ENCODE measurements at places on chromosomes 7 and 10.

- DNase-seq: no peak
Measured at GRCh38 chr10:96524741-96525140, 11.0 kb upstream of the TLL2 start.

DNA sequence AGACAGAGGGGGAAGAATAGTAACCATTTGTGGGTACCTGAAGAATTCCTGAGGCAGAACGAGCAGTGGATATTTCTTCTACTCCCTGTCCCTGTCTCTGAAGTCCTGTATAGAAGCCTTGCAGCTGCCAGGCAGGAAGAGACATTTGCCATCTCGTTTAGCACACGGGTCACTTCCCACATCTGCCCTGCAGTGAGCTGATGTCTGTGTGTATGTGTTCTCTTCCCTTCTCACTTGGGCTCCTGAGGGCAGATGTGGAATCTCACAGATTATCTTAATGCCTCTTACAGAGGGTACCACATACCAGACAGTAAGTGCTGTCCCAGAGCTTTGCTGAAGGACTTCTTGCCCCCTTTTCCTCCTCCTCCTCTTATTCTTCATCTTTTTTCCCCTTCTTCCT, 14.1 kb upstream of the TRPV6 start:
- no peak for DNase-seq

DNA sequence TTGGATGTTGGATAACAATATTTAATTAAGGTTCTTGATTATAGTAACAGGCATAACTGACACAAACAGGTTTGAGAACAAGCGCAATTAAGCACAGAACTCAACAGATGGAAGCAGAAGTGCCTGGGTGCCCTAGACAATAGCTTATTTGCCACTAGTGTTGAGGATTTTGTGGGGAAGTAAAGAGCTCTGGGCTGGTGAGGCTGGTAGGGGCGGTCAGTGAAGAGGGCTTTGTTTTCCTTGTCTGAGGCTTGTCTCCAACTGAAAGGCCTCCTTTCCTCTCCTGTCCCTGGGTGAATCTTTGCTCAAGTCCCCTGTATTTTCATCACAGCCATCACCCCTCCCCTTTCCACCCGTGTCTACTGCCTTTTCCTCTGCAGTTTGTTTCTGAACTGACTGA, 104.6 kb downstream of the KAT6B start:
- DNase-seq: no peak

DNA sequence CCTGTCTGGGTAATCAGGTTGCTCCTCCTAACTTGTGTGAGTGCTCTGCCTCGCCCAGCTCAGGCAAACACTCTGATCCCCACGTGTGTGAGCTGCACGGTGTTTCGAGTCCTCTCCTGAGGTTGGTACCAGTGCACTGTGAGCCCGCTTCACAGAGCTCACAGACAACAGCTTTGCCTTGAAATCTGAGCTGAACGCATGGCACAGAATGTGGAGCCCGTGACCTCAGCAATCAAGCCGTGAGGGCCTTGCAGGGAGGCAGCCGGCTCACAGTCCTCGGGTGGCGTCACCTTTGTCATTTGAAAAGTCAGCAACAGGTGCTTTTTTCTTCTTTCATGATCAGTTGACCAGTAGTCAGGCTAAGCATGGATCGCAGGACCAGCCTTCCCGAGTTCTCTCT, 60.2 kb upstream of the ADGRA1 start:
- DNase-seq: no peak

GRCh38 chr10:98427011-98427515, 12.1 kb upstream of the PYROXD2 start:
- no peak for DNase-seq

GRCh38 chr10:76111986-76112825, 680.8 kb downstream of the LRMDA start:
- no peak for DNase-seq

DNA sequence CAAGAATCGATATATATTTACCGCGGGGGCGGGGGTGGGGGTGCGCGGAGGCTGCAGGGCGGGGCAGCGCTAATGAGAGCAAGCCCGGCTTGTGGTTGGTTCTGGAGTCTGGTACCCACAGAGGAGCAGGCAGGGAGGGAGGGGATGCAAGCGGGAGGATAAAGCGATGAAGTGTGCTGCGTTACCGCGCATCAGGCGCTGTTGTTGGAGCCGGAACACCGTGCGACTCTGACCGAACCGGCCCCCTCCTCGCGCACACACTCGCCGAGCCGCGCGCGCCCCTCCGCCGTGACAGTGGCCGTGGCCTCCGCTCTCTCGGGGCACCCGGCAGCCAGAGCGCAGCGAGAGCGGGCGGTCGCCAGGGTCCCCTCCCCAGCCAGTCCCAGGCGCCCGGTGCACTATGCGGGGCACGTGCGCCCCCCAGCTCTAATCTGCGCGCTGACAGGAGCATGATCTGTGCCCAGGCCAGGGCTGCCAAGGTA, at the start of gene HECW1:
TSS of gene HECW1 (plus strand) at position 189 of the 482 bp plus-strand sequence. CDS start 131,259 bp downstream, outside the sequence.
- no peak for DNase-seq

- no peak for DNase-seq
Measured at GRCh38 chr7:131010029-131010716, 276.2 kb upstream of the KLF14 start.

GRCh38 chr7:5425507-5426225, 2.0 kb upstream of the TNRC18 start:
- no peak for DNase-seq

DNA sequence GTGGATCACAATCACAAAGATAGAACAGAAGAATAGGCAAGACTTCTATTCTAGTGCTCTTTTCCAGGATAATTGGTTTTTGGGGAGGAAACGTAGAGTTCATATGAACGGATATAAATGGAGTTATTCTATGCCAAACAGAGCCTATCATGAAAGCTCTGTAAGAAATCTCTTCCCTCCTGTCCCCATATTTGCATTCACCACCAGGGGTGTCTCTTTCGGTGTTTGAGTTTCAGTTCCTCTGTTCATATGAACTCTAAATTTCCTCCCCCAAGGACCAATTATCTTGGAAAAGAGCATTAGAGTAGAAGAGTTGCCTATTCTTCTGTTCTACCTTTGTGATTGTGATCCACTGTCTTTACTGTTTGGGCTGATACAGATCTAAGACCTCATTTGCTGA, 48.3 kb upstream of the CDC14C start:
- no peak for DNase-seq

- no peak for DNase-seq
Measured at GRCh38 chr10:99357691-99358090, 28.5 kb downstream of the CNNM1 start.

GRCh38 chr10:98041352-98042043, 11.1 kb upstream of the CRTAC1 start:
- peak; percentile 6 for DNase-seq

DNA sequence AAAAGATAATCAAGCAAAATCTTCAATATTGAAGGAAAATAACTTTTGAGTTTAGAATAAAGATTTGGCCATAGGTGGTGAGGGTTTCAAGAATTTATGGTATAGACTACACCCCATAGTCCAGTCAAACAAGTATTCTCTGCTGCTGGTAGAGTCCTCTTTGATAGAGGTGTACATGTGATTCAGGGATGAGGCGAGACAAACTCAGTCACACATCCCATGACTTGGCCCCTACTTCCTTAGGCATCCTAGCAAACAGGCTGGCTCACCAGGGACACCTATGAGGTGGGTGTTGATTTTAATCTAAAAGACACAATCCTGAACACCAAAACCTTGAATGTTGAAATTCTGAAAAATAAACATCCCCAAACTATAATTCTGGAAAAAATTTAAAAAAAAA, 78.1 kb upstream of the SLC25A13 start:
- no peak for DNase-seq

- no peak for DNase-seq
Measured at GRCh38 chr10:53765311-53765710, 992.7 kb upstream of the MBL2 start.

DNA sequence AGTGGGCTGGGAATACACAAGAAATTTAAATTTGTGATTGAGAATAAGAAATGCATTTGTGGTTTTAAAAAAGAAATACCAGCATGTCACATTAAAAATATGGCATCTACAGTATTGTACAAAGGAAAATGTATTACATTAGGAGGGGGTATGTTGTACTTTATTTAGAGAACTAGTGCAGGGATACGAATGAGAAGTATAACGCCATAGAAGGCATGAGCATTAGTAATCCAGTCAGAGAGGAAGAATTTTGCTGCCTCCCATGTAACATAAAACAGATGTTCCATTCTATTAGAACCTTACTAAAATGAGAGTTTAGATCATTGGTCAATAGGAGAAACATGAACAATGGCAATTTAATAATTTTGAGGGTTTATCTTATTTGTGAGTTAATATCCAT, 182.2 kb downstream of the ADK start:
- no peak for DNase-seq

DNA sequence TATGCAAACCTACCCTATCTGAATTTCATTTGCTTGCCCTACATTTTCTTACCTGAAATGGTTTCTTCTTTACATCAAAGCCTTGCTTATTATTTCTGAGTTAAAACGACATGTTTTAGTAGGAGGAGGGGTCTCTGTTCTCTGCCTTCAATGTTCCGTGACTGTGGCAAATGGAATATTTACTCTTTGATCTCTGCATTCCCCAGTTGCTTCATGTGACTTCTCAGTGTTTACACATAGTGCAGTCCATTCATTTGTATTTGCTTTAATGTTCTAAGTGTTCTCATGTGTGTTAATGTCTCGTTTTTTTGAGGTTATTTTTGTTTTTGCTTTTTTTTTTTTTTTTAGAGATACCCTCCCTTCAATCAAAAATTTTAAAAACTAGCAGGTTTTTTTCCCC, 75.8 kb downstream of the GNAI1 start:
- no peak for DNase-seq

DNA sequence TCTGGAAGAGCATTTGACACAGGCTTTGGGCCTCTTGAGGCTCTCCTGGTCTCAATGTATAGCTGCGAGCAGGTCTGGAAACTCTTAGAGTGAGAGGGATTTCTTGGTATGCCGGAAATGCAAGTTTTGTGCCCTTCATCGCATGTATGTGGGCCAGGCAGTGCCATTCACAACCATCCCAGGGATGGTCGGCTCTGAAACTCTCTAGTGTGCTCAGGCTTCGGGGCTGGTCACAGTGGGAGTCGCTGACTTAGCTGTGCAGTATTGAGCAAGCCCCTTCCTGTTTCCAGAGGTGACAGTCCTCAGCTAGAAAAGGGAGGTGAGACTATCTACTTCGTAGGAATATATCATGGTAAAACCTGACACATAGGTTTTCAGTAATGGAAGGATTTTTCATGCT, 2.0 kb upstream of the AOAH start:
- DNase-seq: no peak

DNA sequence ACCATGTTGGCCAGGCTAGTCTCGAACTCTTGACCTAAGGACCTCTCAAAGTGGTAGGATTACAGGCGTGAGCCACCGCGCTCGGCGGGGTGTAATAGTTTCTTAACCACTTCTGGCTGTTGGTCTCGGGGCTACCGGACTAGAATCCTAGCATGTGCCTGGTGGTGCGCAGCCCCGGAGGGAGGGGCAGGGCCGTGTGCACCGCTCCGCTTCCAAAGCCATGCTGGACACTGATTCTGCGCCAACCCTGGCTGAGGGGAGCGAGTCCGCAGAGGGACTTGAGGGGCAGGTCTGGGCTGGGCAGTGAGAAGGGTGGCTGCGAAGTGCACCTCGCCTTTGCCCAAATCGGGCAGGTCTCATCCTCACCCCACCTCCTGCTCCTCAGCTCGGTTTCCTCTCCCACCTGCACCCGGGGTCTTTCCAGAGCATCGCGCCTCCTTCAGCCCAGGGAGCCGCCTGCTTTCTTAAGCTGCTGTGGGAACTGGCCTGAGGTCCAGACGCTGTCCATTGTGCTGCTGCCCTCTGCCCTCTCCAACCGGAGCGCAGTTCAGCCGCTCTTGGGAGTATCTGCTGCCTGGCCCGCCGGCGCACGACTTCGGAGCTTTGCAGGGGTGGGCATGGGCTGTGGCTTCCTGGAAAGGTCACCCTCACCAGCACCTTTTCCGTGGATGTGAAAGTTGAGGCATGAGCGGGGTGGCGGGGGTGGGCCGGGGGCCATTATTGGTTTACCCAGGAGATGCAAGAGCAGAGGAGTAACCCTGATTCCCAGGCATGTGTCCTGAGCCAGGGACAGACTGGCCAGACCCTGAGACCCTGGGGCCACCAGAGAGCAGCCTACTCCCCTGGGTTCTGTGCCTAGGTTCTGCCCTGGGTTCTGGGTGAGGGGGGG, 422.6 kb upstream of the NUPR2 start:
- DNase-seq: no peak

DNA sequence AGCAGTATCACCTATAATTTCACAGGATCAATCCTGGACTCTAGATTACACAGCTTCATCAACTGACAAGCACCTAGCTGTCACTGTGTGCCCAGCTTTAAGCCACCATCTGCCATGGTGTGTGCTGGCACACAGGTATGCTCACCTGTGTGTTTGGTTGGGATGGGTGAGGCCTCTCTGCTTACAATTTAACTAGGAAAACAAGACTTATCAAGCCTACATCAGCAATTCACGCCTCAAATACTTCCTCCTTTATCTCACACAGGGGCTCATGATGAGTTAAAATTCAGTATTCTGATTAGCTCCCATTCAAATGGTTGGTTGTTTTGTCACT, 608.2 kb downstream of the PARD3 start:
- DNase-seq: no peak

- no peak for DNase-seq
Measured at GRCh38 chr7:2350055-2350454, 4.6 kb upstream of the EIF3B start.

DNA sequence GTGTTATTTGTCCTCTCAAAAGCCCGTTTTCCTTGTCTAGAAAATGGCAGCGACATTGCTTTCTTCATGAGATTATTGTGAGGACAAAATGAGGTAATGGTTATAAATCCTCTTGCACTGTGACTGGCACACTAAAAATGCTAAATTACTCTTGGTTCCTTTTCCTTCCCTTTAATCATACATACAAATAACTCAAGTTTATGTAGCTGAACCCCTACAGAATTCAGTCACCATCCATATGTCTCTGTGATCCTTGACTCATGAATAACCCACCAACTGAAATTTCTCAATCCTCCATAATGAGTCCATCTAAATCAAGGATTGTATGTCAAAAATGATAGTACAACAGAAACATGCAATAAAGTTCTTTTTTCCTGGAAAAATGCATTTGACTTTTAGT, 71.3 kb upstream of the VWC2 start:
- no peak for DNase-seq

GRCh38 chr10:28569506-28570159, 36.7 kb downstream of the WAC start:
- DNase-seq: no peak

GRCh38 chr10:131474416-131474815, 162.9 kb upstream of the TCERG1L start:
- DNase-seq: no peak

DNA sequence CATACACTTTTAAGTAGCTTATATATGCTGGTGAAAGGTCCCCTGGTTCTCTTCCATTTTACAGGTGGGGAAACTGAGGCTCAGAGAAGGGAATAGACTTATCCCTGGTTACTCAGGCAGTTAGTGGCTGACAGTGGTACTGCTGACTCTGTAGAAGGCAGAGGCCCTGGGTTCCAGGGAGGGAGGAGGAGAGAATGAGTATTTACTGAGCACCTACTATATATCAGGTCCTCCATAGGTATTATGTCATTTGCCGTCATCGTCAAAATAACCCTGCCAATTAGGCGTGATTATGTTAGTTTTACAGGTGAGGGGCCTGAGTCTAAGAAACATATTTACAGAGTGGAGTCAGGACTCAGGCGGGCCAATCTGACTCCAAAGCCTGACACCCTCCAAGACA, 13.3 kb upstream of the PALD1 start:
- DNase-seq: no peak
